ENCODE measurements at places on chromosomes 6 and 20.

- DNase-seq, result no peak
Observed at GRCh38 chr6:112575309-112575834, 228.2 kb downstream of the RFPL4B start.

DNA sequence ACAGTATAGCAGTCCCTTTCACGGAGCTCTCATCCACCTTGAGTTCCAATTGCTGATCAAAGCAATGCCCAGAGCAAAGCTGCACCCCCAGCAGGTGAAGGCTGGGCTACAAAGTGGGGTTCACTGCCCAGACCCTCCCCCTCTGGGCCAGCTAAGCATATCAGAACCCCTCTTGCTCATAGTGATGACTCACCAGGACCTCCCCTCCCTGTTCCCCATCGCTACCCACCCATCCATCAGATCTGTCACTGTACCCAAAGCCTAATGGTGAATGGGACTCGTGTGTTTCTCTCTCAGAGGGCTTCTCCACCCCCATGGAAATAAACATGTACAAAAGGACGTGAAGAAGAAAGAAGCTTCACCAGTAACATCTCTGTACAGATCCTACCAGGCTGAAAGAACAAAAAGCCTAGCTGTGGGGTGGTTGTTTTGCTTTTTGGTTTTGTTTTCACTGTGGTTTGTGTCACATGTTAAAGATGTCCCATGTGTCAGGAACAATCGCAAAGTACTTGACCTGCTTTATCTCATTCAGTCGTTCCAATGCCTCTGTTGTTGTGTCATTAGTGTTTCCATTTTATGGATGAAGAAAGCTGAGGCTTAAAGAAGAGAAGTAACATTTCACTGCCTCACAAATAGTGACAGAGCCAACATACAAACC lies 518.5 kb downstream of the CD83 start:
- no peak for DNase-seq

DNA sequence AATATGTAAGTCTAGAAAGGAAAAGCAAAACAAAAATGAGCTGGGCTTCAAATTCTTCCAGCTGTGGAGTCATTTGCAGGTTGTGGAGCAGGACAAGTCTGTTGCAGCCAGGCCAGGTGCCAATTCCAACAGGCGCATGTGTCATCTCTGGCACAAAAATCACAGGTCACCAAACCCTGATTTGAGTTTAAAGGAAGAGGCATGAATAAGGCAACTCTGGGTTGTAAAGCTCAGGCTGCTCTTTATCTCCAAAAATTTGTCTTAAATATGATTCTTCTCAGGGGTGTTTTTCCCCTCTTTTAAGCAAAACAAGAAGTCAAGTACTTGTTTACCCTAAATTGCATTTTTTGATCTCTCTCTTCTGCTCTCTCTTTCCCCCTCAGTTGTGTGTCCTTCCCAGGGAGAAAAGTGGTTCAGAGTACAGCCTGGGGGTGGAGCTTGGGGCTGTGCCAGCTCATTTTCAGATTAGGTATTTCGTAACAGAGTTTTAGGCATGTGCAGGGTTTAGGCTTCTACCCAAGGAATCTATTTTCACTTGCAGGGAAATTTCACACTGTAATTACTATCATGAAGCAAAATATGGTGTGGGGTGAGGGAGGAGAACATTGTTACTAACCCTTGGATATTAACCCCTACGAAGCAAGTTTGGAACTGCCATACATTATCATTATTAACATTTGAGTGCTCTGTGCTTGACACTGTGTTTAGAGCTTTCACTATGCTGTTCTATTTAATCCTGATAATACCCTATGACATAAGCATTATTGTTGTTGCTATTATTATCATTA lies 8.3 kb upstream of the NCOA3 start:
- DNase-seq, result peak; percentile 57

DNA sequence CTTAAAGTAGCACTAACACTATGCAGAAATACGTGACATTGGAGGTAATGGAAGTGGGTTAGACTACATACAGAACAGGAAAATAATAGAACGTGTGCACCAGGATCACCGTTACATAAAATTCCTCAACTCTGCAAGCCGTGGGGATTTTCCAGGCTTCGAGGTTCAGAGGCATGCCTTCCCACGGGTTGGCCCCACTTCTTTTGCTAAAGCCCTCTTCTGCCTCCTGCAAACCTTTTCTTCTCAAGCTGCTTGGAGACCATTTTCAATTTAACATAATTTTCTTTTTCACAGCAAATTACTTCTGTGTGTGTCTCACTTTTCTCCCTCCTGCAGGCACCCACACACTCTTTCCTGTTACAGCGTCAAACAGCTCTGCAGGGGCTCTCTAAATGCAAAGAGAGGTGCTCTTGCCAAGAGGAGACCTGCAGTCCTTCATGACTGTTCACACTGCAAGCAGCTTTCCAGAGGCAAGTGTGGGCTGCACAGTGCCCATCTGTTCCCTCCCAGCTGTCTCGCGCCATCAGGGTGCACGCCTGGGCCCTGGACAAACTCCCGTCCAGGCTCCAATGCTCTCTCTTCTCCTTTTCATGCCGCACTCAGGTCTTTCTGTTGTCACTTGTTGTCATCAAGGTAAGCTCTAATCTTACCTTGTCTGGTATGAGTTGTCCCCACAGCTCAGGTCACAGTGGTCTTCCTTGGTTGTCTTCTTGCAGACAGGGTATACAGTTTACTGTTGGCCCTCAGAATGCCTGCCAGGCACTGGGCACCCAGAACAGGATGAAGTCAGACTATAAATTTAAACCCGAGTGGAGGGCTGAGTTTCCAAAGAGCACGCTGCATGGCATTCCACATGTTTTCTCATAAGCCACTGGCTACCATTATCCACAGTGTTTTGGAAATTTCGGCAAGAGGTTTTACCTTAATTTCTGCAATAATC lies 164.8 kb upstream of the GGTLC1 start:
- no peak for DNase-seq

GRCh38 chr6:82205930-82206392 lies 41.6 kb downstream of the IBTK start:
- DNase-seq, result no peak

- DNase-seq, result no peak
Observed at GRCh38 chr6:132746048-132746447, 11.7 kb downstream of the VNN2 start.

DNA sequence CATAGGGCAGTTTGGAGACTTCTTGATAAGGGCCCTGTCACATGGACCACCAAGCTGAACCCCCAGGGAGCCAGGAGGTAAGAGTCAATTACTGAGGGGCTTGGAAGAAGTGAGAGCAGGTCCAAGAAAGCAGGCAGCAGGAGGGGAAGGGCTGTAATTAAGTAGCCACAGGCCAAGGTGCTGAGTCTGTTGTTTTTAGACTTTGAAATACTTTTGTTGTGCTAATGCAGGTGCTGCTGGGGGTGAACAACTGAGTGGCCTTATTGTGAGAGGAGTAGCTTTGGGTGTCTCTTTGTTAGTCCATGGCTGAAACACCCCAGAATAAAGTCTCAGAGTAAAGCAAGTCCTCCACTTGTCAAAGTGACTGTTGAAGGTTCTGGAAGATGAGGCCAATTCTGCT lies 267.0 kb upstream of the SUPT3H start:
- no peak for DNase-seq

DNA sequence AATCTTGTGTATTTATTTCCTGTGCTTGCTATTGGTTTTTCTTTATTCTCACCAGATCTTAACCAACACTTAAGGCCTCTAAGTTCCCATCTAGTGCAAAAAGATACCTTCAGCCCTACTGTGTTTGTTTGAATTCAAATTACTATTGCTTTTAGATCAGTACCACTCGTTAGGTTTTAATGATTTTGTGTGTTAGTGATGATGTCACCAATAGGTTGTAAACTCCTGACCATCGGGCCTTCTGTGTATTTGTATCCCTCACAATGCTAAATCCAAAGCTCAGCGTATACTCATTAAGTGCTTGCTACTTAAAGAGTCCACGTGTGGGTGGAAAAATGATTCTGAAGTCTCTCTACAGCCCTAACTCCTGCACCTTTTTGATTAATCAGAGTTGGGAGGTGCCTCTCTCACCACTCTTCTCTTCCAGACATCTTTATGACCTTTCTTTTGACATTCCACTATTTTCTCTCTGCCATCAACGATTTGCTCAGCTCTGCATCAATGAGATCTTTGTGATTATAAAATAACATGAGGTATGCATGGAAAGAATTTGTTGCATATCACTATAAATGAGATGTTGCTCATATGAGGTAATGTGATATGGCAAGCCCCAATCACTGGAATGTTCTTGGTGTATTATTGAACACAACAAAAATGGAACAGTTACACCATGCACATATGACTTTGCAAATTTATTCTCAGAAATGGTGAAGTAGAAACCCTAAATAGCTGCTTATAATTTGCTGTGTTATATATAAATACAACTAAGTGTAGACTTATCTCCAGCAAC lies 55.1 kb upstream of the LAMA2 start:
- DNase-seq, result no peak

DNA sequence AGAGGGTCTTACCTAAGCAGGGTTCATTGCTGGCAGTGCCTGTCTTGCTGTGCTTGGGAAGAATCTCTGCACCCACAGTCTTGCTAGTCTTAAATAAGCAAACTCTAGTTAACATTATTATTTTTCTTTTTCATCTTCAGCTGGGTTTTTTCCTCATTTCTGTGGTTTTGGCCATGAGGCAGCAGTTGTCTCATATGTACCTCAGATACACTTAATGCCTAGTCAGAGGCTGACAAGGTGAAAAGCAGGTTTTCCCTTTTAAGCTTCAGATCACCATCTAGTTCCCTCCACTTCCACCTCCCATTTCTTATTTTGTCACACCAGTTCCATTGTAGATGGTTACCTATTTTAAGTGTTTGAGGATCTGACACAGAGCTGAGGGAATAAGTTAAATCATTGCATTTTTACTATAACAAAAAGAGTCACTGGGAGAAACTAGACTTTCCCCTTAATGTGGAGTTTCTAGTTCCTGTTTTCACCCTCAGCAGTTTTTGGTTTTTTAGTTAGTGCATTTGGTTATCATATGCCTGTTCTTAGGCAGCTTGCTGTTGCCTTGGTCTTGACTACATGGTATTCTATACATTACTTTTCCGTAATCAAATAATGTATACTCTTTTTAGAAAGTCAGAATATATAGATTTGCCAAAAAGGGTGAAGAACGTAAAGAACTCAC lies 46.0 kb downstream of the AFDN start:
- no peak for DNase-seq

- no peak for DNase-seq
Observed at GRCh38 chr6:144012534-144012933, 4.5 kb upstream of the PLAGL1 start.

- no peak for DNase-seq
Observed at GRCh38 chr20:21302664-21303060, 469 bp upstream of the XRN2 start.

DNA sequence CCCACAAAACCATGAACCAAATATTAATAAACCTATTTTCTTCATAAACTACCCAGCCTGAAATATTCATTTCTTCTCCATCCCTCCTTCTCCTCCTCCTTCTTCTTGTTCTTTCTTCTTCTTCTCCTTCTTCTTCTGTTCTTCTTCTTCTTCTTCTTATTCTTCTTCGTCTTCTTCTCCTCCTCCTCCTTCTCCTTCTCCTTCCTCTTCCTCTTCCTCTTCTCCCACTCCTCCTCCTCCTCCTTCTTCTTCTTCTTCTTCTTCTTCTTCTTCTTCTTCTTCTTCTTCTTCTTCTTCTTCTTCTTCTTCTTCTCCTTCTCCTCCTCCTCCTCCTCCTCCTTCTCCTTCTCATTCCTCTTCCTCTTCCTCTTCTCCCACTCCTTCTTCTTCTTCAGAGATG lies 5.0 kb upstream of the TMEM74B start:
- DNase-seq, result no peak

- no peak for DNase-seq
Observed at GRCh38 chr20:10521068-10521831, 86.1 kb downstream of the SLX4IP start.

DNA sequence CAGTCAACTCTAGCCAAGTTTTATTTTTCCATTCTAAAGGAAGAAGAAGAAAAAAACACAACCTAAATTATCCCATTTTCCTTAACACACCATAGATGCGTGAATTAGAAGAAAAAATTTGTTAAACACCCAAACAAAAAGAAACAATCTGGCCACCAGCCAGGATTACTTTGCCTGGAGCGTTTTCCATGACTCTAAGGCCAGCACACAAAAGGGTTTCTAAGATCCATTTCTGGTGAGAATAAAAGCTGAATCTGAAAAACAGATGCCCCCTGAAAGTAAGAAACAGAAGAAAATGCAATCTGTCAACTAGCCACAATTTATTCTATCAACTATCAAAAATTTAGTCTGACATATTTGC lies 267.2 kb upstream of the SULF2 start:
- no peak for DNase-seq

GRCh38 chr6:6534399-6534798 lies 54.1 kb upstream of the LY86 start:
- no peak for DNase-seq

DNA sequence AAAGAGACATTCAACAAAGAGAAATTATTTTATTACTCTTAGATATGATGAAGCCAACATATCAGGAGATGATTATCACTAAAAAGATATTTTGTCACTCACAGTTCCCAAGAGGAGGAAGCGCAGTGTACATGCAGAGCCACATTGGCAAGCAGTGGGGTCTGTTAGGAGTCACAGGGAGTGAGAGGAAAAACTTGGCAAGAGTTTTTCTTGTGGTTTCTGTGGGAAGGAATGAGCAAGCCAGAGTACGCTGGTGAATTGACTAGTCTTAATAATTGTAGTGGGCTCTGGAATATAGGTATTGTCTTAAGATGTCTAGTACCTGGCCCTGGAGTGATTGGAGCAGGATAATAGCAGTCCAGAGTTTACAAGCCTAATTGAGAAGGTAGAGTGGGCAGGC lies 1095.2 kb downstream of the GRIK2 start:
- no peak for DNase-seq

- no peak for DNase-seq
Observed at GRCh38 chr6:37507690-37508421, 8.2 kb upstream of the CCDC167 start.

DNA sequence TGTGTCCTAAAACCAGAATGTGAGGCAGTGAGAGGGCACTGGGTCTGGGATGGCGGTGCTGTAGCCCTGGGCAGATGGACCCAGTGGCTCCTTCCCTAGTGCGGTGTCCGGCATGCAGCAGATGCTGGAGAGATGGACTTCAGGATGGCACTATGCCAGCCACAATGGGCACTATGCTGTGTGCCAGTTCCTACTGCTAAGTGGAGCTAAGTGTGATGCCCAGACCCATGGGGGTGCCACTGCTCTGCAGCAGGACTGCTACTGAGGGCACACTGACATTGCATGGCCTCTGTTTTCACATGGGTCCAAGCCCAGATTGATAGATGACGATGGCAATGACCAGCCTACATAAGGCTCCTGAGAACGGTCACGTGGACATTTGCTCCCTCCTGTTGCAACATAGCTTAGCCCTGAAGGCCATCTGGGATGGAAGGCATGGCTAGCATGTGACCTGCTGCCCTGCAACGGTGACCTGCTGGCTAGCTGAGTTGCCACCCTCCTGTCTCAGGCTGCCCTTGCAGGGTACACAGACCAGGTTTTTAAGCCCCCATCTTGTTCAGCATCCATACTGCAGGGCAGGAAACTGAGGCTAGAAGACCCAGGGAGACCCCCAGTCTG lies 31.3 kb upstream of the KCNK16 start:
- no peak for DNase-seq

DNA sequence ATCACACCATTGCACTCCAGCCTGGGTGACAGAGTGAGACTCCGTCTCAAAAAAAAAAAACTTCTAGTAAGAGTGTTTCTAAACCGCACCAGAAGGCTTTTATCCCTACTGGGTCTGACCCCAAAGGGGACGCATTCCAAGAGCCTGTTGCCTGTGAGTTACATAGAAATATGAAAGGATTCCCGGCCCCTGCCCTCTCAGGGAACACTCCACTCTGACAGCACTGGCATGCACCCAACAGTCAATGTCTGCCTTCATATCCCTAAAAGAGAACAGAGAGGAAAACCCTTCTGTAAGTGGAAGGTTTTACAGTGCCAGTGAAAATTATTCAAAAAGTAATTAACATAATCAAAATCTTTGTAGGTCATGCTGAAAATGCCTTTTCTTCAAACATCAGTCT lies 117.1 kb upstream of the PTPRT start:
- DNase-seq, result no peak

All from stimulated activated CD4-positive, alpha-beta T cell treated with anti-CD3 and anti-CD28 coated beads, Interleukin-4, amount 100 ng/mL, for 4 hours (primary cell).